ENCODE measurements at places on chromosomes 1 and 21.

- DNase-seq = no peak
Observed at GRCh38 chr1:176983731-176984130, 180.8 kb downstream of the ASTN1 start.

DNA sequence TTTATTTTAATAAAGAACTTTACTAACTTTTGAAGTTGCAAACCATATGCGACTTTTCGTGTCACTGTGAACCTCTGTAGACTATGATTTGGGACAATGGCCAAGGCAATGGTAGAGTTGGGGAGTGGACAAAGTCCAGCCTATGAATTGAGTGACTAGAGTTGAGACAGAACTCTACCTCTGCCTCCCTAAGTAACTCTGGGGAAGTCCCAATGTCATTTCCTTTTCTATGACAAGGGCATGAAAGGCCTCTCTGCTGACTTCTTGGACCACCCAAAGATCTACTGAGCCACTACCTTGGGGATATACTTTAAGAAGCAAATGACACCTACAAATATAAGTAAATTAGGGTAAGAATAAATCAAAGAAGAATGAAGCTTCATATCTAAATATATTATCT is 19.3 kb downstream of the BEND5 start:
- DNase-seq = no peak

- DNase-seq = no peak
Observed at GRCh38 chr1:31793586-31794285, 22.1 kb downstream of the SPOCD1 start.

GRCh38 chr21:26842300-26842699 is 2.9 kb downstream of the ADAMTS1 start:
- no peak for DNase-seq

GRCh38 chr1:183769956-183770815 is 34.7 kb upstream of the RGL1 start:
- DNase-seq = no peak

DNA sequence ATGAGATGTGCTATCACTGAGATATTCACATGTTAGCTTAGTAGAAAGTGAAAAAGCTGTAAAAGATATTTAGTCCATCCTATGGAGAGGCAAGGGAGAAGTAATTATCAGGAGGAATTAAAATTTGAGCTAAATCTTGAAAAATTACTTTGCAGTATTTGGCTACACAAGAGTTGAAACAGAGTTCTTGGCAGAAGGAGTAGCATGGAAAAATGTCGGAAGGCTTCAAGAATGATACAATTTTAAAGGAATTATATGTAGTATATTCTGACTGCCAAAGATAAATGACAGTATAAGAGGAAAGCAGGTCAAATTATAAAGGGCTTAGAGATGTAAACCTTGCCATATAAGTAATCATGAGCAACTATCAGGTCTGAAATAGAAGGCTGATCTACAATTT is 518.9 kb downstream of the BRINP3 start:
- DNase-seq = no peak

DNA sequence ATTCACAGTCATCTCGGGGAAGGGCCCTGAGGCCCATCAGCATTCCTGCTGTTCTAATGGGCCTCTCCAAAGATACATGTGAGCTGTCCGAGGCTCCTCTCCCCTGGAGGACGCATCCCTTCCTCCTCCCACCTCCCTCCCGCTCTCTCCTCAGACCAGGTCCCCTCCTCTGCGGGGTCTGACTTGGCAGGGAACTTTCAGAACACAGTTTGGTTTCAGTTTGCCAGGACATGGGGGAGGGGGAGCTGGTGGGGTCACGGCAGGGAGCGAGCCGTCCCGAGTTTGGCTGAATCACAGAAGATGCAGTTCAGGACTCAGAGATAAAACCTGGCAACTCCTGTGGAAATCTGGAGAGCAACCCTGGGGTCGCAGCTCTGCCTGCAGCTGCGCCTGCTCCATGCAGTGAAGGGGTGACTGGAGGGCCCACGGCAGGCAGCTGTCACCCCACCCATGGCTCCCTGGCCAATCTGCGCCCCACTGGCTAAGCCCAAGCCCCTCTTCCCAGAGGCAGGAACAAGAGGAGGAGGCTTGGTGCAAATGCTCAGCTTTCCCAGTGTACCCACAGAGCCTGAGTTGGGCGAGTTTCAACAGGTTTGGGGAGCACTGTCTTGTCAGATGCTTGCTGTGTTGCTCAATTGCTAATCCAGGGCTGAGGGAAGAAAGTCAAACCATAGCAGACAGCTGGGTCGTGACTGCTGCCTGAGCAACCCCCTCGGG is 5.7 kb downstream of the WNT4 start:
- no peak for DNase-seq

GRCh38 chr21:26925636-26926035 is 41.3 kb downstream of the ADAMTS5 start:
- DNase-seq = no peak

GRCh38 chr1:185463433-185463832 is 146.4 kb upstream of the IVNS1ABP start:
- no peak for DNase-seq

DNA sequence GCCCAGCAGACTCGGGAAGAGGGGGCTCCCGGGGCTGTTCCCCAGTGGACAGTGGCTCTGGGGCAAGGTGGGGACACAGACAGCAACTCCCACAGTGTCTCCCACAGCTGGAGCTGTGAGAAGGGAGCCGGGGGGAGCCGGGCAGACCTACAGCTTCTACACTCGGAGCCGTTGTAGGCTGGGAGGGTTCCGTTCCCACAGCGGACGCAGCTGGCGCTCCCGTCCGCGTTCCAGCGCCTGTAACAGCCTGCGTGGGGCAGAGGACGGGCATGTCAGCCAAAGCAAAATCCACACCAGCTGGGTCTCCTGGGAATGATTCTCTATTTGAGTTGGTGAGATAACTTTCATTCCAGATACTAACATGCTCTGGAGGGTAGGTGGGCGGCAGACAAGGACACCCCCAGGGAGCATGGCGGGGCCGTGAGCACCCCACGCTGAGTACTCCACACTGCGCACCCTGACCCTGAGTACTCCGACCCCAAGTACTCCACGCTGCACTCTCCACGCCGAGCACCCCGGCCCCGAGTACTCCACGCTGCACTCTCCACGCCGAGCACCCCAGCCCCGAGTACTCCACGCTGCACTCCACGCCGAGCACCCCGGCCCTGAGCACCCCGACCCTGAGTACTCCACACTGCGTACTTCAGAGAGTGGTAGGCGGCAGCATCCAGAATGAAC is 13.4 kb upstream of the RNF223 start:
- no peak for DNase-seq

DNA sequence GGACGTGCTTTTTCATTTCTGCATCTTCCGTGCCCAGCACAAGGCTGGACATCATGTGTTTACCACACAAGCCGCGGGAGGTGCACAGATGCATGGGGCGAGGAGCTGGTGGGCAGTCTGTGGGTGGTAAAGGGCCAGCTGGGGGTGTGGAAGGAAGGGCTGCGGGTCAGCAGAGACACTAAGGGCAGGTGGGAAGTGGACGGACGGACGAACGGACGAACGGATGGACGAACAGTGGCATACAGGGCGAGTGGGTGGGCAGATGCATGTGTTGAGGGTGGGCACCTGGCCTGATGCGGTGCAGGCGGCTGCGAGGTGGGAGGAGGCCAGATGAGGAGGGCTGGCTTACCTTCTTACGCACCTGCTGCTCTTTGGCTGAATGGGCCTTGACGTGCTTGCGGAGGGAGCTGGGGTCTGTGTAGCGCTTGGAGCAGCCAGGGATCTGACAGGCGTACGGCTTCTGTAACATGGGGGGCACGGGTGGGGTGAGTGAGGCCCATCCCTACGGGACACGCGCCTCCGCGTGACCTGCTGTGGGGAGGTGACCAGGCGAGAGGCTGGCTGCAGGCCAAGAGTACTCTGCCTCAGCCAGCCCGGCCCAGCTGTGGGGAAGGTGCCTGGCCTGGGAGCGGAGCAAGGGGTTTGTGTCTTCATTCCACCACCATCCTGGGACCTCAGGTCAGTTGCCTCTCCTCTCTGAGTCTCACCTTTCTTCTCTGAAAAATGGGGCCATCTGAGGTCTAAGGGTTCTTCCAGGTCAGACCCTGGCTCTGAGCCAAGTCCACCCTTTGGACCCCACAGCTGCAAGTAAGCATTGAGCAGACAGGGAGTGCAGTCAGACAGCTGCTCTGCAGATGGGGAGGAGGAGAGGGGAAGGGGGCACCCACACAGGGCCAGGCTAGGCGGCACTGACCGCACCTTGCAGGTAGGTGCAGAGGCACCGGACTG is 65.5 kb downstream of the DMRTB1 start:
- DNase-seq = no peak

DNA sequence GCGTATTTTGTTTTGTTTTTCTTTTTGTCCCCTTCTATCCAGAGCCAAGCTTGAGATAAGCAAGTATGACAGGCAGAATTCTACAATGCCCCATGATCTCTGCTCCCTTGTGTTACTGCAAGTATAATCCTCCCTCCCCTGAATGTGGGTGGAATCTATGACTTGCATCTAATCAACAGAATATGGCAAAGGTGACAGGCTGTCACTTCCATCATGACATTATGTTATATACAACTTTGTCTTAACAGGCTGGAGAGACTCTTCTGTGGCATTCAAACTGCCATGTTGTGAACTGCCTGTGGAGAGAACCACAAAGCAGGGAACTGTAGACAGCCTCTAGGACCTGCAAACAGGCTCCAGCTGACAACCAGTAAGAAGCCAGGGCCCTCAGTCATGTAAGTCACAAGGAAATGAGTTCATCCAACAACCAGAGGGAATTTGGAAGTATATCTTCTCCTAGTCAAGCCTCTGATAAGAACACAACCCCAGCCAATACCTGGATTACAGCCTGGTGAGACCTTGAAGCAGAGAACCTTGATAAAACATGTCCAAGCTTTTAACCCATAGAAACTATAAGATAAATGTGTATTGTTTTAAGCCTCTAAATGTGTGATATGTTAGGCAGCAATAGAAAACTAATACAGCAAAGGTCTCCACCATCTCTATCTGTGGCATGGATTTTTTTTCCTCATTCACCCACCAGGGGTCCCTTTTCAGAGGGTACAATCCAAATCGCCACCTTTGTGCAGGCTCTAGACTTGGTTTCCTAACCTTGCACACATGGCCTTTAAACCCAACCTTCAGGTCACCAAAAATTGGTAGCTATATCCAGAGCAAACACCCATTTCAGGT is 5.7 kb upstream of the C1orf162 start:
- DNase-seq = no peak

DNA sequence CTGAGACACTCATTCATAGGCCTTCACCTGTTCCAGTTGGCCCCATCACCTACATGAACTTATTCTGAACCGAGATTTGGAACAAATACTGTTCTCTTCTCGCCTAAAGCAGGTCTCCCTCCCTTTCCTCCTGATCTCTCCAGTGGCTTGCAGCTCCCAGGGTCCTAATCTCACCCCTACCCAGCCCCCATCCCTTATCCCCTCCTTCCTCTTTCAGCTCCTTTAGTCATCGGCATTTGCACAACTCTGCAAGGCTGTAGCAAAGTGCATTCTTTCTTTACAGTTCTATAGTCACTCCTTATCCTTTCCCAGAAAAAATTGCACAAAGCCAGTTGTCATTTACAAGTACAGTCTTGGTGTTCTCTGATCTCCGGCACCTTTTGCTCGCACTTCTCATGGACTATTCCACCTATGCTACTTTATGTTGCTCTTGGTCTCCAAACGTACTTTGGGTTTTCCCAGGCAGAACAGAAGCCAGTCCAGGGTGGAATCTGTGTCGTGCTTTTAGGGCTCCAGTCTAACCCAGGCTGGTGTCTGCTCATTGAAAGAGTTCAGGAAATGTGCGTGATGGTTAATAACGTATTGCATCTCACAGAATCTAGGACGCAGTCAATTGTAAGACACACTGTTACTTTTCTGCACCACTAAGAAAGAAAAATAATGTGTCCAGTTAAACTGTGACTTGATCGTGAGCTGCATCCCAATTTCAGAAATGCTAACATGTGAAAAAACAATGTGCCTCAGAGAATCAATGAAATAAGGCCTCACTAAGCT is 965 bp downstream of the ABCA4 start:
- no peak for DNase-seq

DNA sequence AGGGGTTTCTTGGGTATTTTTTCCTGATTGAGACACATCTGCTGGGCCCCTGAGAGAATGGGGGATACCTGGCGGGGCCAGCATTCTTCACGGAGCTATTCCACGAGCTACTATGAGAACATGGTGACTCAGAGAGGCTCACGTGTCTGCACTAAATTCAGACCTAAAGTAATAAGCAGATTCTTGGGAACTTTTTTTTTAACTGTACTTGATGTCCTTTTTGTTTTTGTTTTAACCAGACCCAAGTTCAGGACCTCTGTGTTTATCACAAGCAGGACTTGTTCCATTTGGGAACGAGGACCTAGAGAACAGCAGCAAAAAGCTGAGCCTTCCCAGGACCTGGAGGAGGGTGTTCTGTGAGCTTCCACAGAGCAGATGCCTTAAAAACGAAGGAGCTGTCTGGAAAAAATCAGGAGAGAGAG is 44.0 kb downstream of the EVA1C start:
- DNase-seq = no peak

GRCh38 chr1:64822621-64823020 is 77.7 kb downstream of the RAVER2 start:
- no peak for DNase-seq

- DNase-seq = no peak
Observed at GRCh38 chr21:23445307-23445706, 2162.0 kb downstream of the MRPL39 start.

- no peak for DNase-seq
Observed at GRCh38 chr1:109771712-109772657, 8.3 kb upstream of the EPS8L3 start.

GRCh38 chr1:25647863-25648262 is 31.3 kb downstream of the MAN1C1 start:
- DNase-seq = no peak

DNA sequence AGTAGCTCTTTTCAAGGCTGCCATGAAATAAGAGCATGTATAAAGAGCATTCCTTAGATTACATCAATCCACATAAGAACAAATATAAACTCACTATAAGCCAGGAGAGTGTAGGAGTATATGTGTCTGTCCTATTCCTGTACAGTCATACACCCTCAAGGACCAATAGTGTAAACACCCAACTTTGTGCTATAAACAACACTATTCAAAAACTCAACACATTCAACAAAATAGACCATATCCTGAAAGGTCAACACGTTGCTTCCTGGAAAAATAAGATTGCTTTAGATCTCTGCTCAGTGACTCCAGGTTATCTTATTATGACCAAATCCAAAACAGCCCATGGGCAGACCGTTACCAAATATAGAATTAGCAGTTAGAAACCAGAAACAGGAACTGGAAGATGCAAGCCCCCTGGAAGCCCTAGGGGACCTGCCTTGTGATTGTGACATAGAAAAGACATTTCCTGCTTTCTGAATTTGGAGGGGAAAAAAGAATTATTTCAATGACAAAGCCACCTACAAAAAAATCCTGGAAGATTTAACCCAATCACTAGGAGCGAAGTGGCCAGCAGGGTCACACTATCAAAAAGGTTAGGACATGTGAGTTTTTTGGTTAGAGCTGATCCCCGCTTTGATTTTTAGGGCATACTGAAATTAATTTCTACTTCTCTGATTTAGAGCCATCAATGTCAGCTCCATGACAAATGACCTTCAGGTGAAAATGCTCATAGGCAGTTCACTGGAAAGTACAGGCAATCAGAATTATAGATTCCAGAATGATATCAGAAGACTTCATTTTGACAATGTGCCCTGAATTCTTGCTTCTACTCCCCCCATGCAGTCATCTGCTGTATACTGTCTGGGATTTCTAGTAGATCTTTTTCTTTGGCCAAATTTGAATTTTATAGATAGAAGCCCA is 59.9 kb downstream of the LRRC8C start:
- no peak for DNase-seq
